Smooth muscle cell of the umbilical artery (primary cell): ENCODE measurements at places on chromosomes 13 and 19. TPM values are rescaled to one million over a fixed set of nuclear protein-coding genes. Genes with fewer than 3 reads are reported as not detected.

Gene ZNF430
- total RNA-seq = 8.0 and 12.6 TPM in 2 replicates

Gene CD22
- total RNA-seq = 0.55 TPM in 1 of 2 replicates, not detected in the other

Gene IGSF23
- total RNA-seq = not detected in 2 replicates

Gene ZNF473
- total RNA-seq = 5.8 and 6.5 TPM in 2 replicates

Gene KANK2
- total RNA-seq = 165 and 167 TPM in 2 replicates

Gene BEST2
- total RNA-seq = not detected in 2 replicates

Gene OVOL3
- total RNA-seq = not detected in 2 replicates

Gene LENG9
- total RNA-seq = 7.3 and 9.8 TPM in 2 replicates

Gene RFXAP
- total RNA-seq = 2.4 and 3.3 TPM in 2 replicates

Gene SIGLEC8
- total RNA-seq = not detected in 2 replicates

Gene ZNF730
- total RNA-seq = 0.59 and 2.1 TPM in 2 replicates

Gene C13orf42
- not detected in 2 replicates for total RNA-seq

Gene SSC5D
- 13.7 and 16.0 TPM in 2 replicates for total RNA-seq

Gene NLRP5
- total RNA-seq = not detected in 2 replicates

Gene PSG1
- total RNA-seq = not detected in 2 replicates

Gene ATP4B
- total RNA-seq = not detected in 2 replicates

Gene CGB2
- total RNA-seq = not detected in 2 replicates

Gene ZNF792
- total RNA-seq = 5.1 and 6.5 TPM in 2 replicates

Gene ZNF71
- 7.7 and 10.5 TPM in 2 replicates for total RNA-seq

Gene FCAR
- not detected in 2 replicates for total RNA-seq

Gene ZNF90
- 1.2 and 1.7 TPM in 2 replicates for total RNA-seq

Gene SHC2
- total RNA-seq = 0.78 and 1.8 TPM in 2 replicates

Gene ZIC2
- total RNA-seq = not detected in 2 replicates

Gene SBK2
- total RNA-seq = not detected in 2 replicates

Gene RCBTB1
- 24.7 and 24.9 TPM in 2 replicates for total RNA-seq

Gene KLK5
- total RNA-seq = not detected in 2 replicates

Gene SYNGR4
- total RNA-seq = not detected in 2 replicates
